NCI-H1092 (cell line): ENCODE measurements at places on chromosomes 12 and 14.

- no peak for DNase-seq
Observed at GRCh38 chr12:44294649-44295048, 458.8 kb downstream of the TMEM117 start.

- no peak for DNase-seq
Observed at GRCh38 chr14:84850595-84850994, 679.3 kb upstream of the FLRT2 start.

DNA sequence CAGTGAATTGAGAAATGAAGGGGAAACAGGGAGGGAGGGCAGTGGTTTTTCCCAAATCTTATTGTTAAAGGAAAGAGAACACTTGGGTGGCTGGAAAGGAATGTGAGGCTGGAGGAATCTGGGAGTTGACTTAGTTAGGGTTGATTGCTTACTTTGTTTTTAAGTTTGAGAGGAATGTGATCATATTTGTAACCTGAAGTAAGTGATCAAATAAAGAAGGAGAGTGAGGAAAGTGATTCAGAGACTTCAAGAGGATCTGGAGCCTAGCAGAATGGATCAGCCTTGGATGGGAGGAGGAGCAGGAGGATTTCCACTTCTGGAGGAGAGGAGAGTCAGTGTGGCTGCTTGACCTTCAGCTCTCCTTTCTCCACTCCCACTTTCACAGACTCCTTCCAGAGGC, 6.0 kb upstream of the LRP6 start:
- no peak for DNase-seq

DNA sequence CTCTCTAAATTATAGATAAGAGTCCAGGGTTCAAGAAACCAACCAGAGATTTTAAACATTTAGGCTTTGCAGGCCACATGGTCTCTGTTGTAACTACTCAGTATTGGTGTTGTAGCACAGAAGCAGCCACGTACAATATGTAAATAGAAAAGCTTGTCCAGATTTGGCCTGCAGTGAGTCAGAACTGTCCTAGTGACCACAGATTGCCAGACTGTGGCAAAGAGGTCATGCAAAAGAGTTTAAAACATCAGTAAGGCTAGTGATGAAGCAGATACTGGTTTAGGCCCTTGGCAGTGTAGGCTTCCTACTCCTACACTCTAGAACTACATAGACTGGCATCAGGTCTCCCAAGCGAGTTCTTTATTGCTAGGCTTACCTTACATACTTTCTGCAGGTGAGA, 117.6 kb upstream of the GARIN6 start:
- DNase-seq: no peak

GRCh38 chr14:51487848-51488247, 163.9 kb upstream of the FRMD6 start:
- DNase-seq: no peak

DNA sequence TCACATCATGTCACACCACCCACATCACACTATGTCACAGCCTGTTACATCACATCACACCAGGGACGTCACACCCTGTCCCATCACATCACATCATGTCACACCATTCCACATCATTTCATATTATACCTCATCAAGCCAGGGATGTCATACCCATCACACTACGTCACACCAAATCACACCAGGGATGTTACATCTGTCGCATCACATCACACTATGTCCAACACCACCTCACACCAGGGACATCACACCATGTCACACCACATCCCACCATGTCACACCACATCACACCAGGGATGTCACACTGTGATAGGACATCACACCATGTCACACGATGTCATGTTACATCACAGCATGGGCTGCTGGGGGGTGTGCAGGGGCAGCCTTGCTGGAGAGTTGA, 110.6 kb downstream of the TMEM121 start:
- DNase-seq: no peak

- DNase-seq: no peak
Observed at GRCh38 chr12:91744597-91744996, 401.0 kb downstream of the BTG1 start.

GRCh38 chr14:50943261-50943942, 881 bp downstream of the PYGL start:
- DNase-seq: no peak

DNA sequence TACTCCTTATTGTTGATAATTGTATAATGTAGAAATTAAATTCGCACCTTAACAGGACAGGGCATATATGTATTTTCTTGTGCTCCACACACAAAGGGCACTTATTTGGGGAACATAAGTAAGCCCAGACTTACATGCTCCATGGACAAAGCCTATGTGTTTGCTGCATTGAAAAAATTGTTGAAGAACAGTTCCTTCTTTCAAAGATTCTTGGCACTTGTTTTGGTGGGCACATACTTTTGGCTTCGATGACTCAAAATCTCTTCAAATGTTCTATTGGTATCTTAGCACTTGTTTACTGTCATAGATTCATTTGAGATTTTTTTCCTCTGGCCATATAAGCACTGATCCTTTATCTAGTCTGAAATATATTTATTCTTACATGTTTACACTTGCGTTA, 1.4 kb upstream of the MAP4K5 start:
- DNase-seq: no peak

DNA sequence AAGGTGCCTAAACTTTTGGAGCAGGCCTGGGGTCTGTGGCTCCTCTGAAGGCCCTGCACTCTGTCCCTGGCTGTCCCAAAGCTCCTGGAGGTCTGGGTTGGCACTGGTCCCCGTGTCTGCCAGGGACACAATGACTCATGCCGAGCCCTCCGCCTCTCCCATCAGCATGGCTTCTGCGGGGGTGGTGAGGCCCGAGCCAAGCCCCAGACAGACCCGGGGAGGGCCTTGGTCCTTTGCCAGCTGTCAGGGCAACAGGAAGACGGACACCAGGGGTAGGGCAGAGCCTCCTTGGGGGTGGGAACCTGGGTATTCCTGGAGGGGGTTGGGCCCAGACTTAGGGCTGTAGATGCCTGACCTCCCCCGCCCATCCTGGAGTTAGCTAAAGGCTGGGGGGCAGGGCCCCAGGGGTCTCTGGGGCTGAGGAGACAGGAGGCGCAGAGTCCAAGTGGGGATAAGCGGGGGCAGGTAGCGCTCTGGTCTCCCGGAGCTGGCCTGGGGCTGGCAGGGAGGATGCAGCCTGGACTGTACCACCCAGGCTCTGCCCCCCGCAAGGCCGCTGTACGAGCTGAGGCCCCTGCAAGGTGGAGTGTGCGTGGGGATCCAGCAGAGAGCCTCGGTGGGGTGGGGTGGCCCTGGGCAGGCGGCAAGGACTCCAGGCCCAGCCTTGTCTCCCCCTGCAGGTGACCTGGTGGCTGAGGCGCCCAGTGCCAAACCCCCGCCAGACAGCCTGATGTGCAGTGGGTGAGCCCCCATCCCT, 16.4 kb upstream of the PUS1 start:
- DNase-seq: no peak

GRCh38 chr14:49199159-49199558, 387.0 kb downstream of the RPS29 start:
- no peak for DNase-seq

DNA sequence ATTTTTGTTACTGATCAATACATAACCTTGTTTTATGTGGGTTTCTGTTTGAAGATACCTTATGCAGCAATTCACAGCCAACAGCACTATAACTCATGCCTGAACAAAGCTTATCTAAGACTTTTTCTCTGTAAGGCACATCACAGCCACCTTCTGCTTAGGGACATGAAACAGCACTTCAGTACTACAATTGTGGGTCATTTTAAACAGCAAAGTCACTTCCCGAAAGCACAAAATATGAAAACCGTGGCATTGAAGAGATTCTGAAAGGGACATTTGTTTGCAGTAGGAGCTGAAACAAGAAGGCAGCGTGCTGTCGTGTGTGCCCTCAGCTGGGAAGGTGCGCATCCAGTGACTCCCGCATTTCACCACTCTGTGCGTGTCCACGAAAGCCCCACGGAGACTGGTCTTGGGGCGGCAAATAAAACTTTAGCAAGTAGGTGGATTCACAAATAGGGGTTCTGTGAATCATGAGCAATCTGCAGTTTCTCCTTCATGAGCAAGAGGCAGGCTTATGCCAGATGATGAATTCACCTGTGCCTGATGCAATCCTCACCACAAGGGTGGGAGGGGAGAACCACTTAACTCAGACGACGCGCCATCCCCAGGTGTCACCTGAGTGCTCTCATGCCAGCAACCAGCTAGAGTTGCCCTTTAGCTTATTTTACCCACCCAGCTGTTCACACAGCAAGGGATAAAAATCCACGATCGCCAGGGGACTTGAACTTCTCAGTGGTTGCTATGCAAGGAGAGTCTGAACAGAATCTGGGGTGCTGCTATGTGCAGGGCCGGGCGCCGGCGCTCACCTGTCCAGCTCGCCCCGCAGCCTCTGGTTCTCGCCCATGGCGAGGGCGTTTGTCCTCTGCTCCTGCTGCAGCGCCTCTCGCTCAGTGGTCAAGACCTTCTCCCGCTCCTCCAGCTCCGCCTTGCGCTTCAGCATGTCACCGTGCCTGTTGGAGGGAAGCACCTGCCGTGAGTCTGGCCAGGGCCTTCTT, 54.9 kb upstream of the GPR68 start:
- no peak for DNase-seq

DNA sequence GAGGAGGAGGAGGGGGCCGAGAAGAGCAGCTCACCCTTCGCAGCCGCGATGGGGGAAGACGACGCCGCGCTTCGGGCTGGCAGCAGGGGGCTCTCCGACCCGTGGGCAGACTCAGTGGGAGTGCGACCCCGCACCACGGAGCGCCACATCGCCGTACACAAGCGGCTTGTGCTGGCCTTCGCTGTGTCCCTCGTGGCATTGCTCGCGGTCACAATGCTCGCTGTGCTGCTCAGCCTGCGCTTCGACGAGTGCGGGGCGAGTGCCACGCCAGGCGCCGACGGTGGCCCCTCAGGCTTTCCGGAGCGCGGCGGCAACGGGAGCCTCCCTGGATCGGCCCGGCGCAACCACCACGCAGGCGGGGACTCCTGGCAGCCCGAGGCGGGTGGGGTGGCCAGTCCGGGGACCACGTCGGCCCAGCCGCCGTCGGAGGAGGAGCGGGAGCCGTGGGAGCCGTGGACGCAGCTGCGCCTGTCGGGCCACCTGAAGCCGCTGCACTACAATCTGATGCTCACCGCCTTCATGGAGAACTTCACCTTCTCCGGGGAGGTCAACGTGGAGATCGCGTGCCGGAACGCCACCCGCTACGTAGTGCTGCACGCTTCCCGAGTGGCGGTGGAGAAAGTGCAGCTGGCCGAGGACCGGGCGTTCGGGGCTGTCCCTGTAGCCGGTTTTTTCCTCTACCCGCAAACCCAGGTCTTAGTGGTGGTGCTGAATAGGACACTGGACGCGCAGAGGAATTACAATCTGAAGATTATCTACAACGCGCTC, 745 bp downstream of the TRHDE start:
- no peak for DNase-seq

DNA sequence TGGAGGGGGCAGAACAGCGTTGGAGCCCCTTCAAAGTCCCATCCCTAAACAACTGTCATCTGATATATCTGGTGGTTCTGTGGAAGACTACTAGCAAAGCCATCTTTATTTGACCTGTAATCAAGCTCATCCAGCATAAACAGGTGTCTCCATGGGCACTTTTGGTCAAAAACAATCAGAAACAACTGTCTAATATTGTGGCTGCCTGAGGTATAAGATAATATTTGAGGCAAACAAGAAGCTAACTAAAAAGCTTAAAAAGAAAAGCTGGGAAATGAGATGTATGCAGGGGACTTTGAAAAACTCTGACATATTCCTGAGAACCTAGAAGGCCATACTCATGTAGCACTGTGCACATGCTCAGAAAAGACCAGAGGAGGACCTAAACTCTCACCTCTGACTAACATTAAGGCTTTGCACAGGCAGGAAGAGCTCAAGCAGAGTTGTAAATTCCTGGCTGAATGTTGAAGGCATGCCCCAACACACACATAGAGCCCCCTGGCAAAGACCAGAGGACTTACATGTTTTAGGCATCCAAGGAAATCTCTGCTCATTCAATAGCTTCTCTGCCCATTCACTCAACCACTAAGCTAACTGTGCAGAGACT, 27.2 kb upstream of the AP4S1 start:
- DNase-seq: no peak

DNA sequence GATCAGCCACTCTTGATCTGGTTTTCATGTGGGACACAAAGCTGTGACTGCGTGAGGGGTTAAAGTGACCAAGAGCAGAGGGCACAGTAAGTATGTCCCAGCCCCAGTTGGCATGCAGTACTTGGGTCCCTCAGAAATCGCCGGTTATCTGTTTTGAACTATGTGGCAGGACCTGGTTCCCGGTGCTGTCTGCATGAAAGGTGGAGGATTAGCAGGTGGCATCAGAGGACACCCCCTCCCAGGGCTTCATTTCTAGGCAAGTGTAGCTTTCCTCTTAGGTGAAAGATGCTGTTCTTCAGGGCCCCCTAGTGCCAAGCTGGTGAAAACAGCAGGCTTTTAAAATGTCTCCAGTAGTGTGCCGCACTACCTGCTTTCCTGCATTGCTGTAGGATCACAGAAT, 57.1 kb downstream of the ATG14 start:
- DNase-seq: peak; percentile 45

DNA sequence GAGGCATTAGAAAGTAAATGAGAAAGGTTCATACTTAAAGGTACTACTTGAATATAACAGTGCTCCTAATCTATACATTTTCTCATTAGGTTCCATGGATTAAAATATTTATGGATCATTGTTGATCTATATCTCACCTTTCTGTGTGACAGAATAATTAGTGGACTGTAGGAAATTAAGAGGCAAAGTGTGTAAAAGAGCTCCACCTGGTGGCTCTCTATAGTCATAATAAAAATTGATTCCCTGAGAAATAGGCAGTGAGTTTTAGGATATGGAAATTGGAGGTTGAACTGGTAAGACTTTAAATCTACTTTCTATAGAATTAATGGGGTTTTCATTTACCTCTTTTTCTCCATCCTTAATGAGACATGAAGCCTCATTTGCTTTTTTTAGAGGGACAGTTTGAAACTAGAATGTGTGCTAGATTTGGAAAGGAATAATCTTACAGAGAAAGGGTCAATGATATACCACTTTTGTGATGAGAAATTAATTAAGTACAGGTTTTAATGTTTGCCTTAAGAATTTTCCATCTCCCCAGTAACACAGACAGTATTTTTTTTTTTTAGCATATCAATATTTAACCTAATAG, 11.8 kb upstream of the DERA start:
- DNase-seq: no peak

DNA sequence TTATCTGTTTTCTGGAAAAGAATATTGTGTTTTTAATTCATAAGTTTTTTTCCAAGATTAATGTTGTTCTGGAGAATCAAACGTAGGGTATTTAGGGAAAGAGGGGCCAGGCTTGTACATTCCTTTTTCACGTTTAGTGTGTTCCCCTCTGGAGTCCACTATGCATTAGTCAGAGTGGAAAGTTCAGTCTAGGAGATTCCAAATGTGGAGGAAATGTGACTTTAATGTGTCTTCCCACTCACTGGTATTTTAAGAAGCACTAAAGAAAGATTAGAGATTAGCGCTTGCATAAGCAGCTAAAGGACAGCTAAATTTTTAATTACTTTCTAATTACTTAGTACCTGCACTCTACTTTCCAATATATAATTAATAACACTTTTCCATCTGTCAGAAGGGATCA, 4.4 kb upstream of the PDE6H start:
- no peak for DNase-seq

DNA sequence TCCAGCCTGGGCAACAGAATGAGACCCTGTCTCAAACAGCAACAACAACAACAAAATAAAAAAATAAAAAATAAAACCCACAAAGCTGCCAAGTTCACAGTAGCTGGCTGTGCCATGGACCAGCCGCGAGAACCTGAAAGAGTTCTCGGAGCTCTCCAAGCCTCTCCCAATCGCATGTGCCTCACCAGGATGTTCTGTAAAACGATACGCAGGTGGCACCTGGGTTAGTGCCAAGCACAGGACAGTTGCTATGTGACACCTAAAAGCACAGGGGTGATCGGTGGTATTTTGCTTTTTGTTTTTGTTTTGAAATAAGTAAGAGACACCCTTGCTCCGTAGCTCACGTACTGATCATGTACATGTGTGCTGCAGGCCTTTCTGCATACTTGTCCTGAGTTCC, 52.4 kb downstream of the RFLNA start:
- DNase-seq: no peak
